EH (cell line): ENCODE measurements at places on chromosomes 11 and 22.

GRCh38 chr11:105553025-105553424 is 56.8 kb upstream of the GRIA4 start:
- DNase-seq: peak; percentile 3

- DNase-seq: peak; percentile 92
Observed at GRCh38 chr11:125772834-125773505, 5.7 kb downstream of the PATE2 start.

DNA sequence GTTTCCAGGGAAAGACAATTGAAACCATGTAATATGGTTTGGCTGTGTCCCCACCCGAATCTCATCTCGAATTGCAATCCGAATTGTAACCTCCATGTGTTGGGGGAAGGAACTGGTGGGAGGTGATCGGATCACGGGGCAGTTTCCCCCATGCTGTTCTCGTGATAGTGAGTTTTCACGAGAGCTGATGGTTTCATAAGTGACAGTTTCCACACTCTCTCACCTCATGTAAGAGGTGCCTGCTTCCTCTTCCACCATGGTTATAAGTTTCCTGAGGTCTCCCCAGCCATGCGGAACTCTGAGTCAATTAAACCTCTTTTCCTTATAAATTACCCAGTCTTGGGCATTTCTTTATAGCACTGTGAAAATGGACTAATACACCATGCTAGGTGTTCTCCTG is 148.3 kb upstream of the CADM1 start:
- no peak for DNase-seq

DNA sequence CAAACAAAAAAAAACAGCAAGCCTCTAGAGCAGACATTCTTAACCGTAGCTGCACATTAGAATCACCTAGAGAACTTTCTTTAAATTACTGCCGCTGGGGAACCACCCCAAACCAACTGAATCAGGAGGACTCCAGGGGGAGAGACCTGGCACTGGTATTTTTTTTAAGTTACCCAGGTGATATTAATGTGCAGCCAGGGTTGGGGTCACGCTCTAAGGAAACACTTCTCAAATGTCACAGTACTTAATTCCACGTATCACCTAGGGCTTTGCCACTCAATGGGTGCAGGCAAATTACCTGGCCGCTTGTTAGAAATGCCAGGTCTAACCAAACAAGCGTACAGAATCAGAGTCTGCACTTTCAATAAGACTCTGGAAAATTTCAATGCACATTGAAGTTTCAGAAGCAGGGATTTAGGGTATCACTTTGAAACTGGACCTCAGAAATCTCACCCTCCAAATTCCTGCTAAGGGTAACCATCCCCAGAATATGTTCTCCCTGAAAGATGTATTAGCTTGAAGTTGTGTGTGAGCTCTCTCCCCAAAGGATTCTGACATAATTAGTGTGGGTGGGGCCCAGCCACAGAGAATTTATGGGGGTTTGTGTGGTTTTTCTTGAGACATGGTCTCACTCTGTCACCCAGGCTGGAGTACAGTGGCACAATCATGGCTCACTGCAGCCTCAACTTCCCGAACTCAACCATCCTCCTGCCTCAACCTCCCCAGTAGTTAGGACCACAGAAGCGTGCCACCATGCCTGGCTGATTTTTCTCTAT is 12.7 kb upstream of the ISX start:
- no peak for DNase-seq

DNA sequence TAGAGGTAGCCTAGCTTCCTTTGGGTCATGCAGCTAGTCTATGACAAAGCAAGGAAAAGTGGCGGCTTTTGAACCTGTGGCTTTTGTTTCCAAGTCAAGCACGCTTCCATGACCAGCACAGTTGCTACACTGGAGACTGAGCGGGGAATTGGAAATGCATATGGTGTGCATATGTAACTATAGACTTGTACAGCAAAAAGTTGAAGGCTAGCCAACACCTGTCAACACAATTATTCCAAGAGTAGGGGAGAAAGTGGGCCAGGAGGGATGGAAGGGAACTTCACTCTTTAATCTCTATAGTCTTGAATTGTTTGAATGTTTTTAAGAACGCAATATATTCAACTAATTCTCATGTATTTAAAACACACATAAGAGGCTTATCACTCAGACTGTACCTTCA is 218.5 kb upstream of the CADM1 start:
- no peak for DNase-seq

GRCh38 chr11:17415523-17416104 is 27.2 kb upstream of the KCNJ11 start:
- no peak for DNase-seq
